ENCODE measurements at places on chromosomes 3 and 15.

- no peak for DNase-seq
These were observed 87.3 kb upstream of the IGSF10 start for GRCh38 chr3:151548195-151548594.

DNA sequence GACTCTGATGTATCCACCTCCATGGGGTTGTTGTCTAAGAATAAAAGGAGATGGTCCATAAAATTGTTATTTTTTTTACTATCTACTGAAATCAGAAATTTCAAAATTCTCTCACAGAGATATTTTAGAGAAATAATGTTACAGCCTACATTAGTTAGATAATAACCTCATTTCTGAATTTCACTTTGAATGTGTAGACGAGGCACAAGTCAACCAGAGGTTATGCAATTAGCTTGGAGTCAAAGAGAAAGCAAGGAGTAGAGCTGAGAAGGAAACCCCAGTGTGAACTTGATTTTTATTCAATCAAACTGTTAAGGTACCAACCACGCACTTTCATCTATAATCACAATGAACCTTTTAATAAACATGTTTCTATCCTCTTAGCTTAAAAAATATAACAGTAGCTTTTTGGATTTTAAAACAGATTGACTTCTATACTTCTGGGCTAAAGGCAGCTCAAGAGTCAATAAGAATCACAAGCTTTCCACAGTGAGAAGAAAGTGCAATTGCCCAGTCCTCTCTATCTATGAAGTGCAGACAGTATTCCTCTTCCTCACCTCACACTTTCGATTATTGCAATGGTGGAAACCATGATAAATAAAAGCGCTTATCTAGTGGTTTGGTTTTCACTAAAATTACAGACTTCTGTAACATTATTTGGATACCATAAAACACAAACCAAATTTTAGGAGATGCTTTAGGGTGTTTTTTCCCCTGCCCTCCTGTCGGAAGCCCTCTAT, 403.2 kb downstream of the ZBTB20 start:
- DNase-seq: no peak

DNA sequence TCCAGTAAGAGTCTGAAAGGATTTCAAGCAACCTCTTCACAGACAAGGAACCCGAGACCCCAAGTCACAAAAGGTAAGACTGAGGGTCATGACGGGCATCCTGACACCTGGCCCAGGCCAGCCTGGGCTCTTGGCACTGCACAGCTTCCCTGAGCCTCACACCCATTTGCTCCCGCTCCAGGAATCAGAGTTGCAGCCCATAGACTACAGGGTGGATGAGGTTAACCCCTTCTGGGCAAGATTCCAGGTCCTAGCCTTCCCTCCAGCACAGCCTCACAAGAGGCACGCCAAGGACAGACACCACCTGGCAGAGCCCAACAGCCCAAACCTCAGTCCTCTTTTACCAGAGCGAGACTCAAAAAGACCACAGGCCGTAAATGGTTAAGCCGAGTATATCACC, 36.2 kb downstream of the RBPMS2 start:
- DNase-seq: no peak

- DNase-seq: peak; percentile 63
These were observed at the start of gene APH1B for GRCh38 chr15:63277038-63277892. TSS of gene APH1B (plus strand) at chr15:63277605. CDS start at chr15:63277624, 19 bp downstream.

DNA sequence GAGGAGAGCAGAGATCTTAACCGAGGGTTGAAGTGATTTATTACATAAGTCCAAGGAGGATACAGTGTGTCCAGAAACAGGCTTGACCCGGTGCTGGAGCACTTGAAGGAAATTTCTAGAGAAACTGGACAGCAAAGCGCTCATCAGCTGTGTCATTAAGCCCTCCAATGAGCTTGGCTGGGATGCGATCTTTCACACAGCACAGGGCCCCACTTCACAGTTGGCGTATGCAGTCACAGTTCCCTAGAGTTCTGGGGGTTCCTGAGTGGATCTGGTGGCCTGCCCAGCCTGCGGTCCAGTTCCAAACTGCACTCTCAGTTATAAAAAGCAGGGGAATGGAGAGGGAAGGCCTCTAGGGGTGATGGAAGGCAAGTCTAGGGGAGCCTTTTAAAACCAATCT, 13.6 kb downstream of the ST8SIA2 start:
- DNase-seq: no peak

- DNase-seq: no peak
These were observed 1.9 kb downstream of the COX17 start for GRCh38 chr3:119675188-119675874.

GRCh38 chr3:161349529-161350312, 21.6 kb downstream of the SPTSSB start:
- no peak for DNase-seq

GRCh38 chr3:189820365-189820720, 189.2 kb downstream of the TP63 start:
- no peak for DNase-seq
